ENCODE measurements at places on chromosomes 5 and 9.

GRCh38 chr5:127002390-127002789 is 28.0 kb downstream of the MARCHF3 start:
- no peak for DNase-seq

DNA sequence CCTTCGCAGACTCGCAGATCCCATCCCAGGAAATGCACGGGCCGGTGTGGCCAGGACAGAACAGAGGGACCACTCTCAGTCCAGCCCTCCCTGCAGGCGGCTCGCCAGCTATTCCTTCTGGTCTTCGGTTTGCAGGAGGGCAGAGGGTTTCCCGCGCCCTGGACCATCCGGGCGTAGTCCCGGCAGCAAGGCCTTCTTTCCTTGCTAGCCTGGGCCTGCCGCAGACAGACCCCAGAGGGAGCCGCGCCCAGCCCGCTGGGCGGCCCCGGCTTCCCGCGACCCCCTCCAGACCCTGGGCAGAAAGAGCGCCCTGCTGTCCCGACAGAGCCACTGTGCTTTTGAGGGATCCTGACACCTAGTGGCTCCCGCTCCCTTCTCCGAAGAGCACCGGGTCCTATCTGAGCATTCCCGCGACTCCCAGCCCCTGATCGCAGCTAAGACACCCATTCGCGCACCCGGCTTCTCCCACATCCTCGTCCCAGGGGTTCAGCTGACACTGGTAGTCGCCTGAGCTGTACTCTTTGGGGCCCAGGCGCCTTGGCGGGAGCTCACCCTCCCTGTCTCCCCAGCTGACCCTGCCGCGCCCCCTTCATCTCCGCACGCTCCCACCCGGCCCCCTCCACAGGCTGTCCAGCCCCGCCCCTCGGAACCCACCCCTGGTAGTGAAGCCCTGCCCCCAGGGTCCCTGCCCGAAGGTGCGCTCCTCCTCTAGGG is 1.1 kb downstream of the CFAP90 start:
- no peak for DNase-seq

- peak; percentile 61 for DNase-seq
These were observed 11.3 kb downstream of the FOXD1 start for GRCh38 chr5:73437101-73437776.

- no peak for DNase-seq
These were observed 27.7 kb downstream of the LHX3 start for GRCh38 chr9:136177224-136177623.

- no peak for DNase-seq
These were observed 90.7 kb downstream of the LPAR1 start for GRCh38 chr9:110947491-110948044.

DNA sequence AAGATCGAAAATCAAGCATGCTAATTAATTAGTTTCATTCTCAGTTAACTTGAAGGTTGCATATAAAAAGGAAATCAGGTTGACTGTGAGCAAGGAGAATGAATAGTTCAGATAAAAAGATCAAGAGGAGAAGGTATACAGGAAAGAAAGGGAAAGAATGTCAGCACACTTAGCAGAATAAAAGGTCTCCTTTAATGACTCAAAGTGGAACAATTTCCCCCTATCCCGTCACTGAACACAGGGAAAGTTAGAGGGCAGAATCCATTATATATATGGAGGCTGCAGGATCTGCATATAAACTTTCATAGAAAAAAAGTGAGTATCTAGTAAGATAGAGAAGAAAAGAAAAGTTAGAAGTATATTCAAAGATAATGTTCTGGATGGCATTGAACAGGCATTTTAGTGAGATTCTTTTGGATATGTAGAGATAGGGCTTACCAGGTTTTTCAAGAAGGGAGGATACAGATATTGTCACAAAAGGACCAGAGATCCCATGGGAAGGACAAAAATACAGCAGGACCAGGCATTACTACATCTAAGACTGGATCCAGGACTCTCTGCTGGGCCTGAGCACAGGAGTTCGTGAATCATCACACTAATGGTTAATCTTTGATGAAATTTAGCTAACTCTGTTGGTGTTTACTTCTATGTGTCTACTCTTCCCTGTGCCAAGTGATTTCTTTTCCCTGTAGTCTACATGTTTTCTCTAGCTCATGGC is 988.2 kb upstream of the ARRDC3 start:
- DNase-seq = no peak

DNA sequence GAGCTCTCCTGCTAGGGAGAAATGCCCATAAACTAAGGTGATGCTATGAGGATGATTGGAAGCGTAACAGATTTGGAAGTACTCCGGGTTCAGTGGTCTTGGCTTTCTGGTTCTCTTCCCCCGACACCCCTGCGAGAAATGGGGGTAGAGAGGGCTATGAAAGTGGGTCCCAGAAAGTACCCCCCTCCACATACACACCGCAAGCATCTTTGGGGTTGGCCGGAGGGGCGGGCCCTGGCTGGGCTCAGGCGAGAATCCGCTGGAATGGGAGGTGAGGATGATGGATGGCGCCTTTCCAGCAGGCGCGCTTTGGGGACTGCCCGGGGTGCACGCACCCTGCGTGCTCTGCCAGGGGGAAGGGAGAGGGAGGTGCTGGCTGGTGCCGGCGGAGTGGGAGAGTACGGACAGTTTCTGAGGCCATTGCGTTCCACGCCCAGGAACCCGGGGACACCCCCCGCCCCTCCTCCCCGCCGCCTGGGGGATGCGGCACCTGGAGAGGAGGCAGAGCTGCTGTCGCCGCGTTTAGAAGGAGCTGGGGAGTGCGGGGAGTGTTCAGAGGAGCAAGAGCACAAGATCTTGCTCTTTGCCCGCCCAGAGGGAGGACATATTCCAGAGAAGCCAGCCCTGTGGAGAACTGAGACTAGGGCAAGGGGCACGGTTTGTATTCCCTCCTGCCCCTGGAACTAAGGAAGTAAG is 1.9 kb downstream of the PCSK5 start:
- DNase-seq = peak; percentile 60

DNA sequence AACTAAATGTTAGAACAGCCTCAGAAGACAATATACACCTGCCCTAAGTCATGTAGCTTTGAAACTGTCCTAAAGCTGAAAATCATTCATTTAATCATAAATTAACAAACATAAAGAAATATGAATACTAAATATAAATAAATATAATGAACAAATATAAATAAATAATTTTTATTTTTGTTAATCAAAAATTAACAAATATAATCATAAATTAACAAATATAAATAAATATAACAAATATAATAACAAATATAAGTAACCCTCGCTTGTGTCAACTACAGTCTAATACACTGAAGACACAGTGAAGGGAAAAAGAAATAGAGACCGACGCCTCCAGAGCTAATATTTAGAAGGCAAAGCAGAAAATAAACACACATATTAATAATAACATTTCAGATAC is 527.3 kb downstream of the CYLC2 start:
- DNase-seq = no peak

- DNase-seq = peak; percentile 94
These were observed 169.9 kb downstream of the SLC28A3 start for GRCh38 chr9:84170521-84171141.

DNA sequence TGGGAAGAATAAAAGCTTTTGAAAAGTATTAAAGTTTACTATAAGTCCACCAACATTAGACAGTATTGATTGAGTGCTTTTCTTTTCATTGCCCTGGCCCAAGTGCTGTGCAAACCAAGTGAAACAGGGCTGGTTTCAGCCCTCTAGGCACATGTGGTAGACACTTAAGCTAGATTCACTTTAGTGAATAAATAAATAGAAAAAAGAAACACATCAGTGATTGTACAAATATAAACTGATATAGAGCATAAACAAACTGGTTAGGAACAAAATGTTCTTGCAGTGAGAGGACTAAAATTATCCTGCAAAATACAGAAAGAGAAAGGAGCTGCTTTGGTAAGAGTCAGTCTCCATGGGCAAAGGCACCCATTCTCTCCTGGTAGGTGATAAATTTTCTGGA is 29.7 kb downstream of the ACTBL2 start:
- no peak for DNase-seq

DNA sequence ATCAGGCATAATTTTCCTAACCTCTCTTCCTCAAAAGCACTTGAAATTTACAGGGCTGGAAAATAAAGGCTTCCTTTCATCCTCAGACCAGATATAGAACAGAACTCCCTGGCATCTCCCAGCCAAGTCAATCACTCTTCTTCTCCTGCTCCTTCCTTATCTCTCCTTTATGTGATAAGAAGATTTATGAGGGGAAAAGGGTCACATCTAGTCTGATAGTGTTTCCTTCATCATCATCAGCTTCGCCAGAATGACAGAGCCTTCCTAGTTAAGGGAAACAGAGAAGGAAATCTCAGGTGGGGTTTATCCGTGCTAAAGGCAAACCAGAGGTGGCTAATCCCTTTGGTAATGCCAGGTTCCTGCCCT is 36.2 kb downstream of the LIX1 start:
- DNase-seq = no peak

- peak; percentile 75 for DNase-seq
These were observed 145.4 kb downstream of the CDK5RAP2 start for GRCh38 chr9:120434532-120434931.

DNA sequence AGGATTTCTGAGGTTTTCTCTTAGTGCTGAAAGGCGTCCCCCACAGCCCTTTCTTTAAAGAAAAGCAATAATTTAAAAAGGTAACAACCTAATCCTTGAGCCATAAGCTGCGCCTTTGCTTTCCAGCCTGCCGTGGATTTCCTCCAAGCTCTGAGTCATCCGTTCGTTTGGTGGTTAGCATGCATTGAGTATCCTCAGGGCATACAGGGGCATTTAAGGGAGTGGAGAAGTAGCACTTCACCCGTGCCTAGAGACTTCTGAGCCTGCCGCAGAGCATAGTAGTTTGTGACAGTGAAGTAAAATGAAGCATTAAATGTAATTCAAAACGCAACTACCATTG is 892 bp upstream of the TNC start:
- no peak for DNase-seq

DNA sequence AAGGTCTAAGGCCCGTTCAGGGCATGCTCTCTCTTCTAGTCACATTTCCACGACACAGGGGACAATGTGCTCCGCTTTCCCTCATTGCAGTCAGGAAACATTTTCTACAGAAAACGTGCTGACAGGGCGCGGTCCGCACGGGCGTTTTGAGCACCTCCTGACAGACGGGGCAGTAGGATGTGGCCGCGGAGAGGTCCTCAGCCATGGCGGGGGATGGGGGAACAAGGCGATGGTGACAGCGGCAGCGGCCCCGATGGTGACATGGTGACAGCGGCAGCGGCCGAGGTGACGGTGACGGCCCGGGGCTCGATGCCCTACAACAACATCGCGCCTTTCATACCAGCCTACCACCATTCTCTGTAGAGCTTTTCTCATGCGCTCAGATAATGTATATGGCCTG is 4.1 kb downstream of the PLPP1 start:
- DNase-seq = no peak
